ENCODE measurements at places on chromosomes 1 and 21.

- no peak for DNase-seq
These were observed 192.0 kb upstream of the JUN start for GRCh38 chr1:58975888-58976287.

GRCh38 chr1:201554190-201554600 is 15.3 kb downstream of the NAV1 start:
- no peak for DNase-seq

- peak; percentile 46 for DNase-seq
These were observed 16.2 kb downstream of the WASF2 start for GRCh38 chr1:27473755-27474154.

DNA sequence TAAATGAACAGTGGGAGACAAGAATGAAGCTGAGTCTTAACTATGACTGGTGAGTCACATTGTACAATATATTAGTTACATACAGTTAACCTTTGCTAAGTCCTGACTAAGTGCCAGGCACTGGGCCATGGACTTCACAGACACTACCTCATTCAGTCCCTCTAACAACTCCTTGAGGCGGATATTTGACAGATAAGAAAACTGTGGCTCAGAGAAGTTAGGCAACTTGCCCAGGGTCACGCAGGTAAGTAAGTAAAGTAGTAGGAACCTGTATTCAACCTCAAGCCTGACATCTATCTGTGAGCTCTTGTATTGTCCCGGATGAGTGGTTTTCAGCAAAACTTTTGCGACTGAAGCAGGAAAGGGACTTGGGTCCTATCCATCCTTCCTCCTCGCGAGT is 62.1 kb downstream of the GNG12 start:
- DNase-seq: no peak

GRCh38 chr1:246797597-246797996 is 73.4 kb downstream of the SCCPDH start:
- DNase-seq: no peak

GRCh38 chr1:7098641-7099040 is 313.4 kb downstream of the CAMTA1 start:
- no peak for DNase-seq

DNA sequence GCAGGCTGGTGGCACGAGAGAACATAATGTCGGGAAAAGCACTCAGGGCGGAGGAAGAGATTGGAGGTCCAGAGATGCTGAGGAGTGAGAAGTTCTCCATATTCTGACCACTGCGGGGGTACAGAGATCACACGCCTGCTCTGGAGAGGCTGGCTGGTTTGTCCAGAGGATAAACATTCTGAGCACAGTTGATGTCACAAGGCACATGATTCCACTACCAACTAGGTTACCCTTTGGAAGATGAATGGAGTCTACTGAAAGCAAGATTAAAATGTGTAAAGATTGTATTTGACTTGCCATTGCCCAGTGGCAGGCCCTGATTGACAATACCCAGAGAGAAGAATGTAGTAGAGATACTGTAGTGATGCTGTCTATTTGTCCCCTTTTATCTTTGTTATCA is at the start of gene SPATA46:
TSS of gene SPATA46 (minus strand) at position 164 of the 400 bp plus-strand sequence. CDS start at position 100, 64 bp downstream.
- no peak for DNase-seq

DNA sequence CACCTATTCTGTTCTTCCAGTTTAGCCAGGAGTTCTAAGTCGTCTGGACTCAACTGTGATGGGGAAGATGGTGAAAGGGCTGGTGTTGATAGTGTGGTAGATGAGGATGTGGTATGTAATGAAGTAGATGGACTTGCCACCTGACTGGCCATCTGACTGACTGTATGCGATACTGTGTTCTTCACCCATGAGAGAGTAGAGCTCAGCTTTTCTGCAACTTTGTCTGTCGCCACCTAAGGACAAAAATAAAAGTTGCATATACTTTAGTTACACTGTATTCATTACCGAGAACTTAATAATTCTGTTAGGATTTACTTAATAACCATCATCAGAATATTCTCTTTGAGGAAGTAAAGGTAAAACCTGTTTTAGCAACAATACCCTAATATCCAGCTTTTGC is 48.5 kb downstream of the EVI5 start:
- no peak for DNase-seq

DNA sequence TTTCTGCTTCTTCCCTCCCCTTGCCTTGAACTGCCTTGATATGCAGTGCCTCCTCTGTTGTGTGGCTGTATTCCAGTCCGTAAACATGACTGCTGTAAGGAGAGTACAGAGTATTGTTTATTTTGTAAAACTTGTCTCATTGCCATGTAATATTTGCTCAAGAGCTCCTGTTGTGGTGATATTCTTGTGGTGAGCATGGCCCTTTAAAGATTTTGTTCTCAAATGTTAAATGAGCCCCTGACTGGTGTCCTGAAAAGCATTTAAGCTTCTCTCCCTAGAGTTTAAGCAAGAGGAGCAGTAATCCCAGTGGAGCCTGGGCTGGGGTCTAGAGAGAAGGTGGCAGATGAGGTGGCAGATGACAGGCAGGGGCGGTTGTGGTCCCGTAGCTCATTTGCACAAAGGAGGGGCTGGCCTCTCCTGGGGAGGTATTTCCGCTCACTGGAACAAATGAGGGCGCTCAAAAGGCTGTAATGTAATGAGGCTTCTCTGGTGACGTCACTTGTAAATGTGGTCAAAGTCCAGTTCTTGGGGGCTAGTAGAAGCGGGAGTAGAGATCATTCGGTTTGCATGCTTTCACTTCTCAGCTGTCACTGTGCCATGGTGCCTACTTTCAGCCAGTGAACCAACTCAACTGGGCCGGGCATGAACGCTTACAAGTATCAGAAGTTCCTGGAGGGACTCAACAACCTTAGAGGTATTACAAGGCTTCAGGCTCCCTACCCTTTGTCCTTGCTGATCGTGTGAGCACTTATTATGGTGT is 46.0 kb upstream of the MACF1 start:
- no peak for DNase-seq

DNA sequence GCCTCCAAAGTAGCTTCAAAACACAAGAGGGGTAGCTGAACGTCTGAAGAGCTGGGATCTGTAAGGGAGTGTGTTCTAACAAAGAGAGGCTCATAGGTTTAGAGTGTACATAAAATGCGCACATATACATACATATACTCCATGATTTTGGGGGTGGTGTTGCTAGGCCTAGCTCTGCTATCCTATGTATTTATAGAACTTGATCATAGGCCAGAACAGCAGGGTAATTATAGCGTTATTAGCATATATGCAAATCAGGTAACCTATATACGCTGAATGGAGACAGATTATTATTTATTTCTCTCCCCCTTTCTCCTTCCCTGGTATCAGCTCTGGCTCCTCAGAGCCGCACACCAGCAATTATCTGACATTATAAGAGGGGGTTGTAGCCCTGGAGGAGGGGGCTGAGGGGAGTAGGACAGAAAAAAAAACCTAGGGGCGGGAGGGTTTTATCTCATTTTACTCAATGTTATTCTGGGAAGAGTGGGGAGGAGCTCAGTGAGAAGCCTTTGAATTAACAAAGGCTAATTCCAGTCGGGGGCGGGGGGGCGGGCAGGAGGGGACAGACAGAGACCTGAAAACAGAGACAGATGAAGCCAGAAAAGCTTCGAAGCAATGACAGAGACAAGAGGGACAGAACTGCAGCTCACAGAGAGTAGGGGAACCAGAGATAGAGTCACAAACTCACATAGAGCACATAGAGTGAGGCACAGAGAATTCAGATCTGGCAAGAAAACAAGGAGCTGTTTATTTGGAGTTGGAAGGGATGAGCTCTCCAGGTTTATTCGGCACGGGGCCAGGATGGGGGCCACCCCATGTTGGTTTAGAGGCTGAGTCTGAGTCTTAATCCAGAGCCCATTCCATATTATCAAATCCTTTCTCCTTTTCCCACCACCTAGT is 63.0 kb downstream of the RHBG start:
- no peak for DNase-seq

DNA sequence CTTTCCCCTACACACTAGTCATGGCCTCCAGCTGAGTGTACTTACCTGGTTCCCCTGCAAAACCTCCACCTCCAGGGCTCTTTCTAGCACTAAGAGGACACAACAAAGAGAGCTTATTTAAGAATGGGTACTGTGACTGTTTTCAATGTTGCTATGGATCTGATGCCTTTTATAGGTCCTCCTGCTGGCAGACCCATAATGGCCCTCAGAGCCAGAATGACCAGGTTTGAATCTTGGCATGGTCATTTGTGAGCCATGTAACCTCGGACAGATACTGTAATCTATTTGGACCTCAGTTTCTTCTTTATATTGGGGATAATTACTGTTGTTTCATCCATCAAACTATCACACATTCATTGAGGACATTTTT is 137.6 kb upstream of the USP24 start:
- no peak for DNase-seq

DNA sequence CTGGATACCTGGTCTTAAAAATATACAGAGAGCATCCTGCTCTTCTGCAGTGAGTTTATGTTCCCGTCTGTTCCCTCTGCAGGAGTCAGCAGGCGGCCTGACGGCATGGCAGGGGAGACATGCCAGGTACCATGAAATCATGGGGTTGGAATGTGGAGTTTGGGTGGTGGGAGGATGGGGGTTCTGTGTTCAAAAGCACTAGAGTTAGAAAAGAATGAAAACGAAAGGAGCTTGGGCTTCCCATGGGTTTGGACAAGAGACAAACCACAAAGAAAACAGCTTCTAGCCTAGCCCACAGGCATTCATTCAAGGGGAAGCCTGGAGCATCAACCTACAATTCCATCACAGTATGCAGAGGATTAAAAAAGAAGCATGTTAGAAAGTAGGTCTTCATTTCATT is 59.9 kb downstream of the WARS2 start:
- DNase-seq: no peak

GRCh38 chr1:186960861-186961260 is 132.1 kb downstream of the PLA2G4A start:
- no peak for DNase-seq

DNA sequence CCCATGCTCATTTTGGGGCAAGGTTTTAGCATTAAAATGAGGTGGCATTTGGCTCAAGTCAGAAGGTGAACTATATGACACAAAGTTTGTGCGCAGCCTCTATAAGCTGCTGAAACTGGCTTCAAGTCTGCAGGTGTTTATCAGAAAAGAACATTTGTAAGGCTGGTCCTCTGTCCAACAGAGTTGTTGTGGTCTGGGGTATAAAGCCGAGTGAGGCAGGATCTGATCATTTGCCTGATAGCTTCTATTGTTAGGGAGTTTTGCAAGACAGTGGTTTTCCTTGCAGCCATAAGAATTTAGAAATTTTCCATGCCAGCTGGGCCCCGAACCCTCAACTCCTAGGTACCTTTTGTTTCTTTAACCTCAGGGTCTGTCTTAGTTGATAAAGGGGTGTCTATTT is 130.8 kb downstream of the PGBD5 start:
- no peak for DNase-seq

GRCh38 chr1:77434967-77435366 is 153.1 kb downstream of the AK5 start:
- DNase-seq: no peak

DNA sequence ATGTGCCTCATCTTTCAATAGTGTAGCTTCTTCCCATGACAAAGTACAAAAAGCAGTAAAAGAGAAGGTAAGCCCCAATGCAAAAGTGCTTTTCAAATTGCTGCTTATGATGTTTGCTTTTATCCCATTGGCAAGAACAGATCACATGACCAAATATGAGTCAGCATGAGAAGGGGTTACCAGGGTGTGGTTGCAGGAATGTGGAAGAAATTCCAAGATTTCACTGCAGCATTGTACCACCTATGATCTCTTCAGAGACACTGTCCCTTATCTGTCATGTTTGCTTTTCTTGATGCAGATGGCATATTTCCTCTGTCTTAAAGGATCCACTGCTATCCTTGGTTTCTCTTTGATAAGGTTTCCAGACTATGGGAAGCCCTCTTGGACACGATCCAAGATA is 1006.9 kb upstream of the PRMT6 start:
- no peak for DNase-seq

GRCh38 chr1:41661428-41662060 is 177.1 kb upstream of the EDN2 start:
- peak; percentile 69 for DNase-seq

GRCh38 chr1:100090471-100090870 is 42.3 kb downstream of the SASS6 start:
- no peak for DNase-seq

DNA sequence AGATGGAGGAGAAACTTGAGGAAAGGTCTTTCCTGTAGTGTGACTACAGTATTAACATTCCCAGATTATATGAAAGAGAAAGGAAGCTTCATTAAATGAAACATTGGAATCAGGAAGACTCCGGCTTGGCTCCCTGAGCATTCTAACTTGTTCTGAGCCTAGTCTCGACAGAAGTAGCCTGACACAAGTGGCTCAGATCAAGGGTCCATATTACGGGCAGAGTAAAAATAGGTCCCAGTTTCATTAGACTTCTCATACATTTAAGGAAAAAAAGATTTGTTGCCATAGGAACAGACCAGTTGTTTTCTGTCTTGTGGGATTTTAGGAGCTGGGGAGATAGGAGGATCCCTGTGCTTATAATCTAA is 12.8 kb downstream of the SMAP2 start:
- no peak for DNase-seq

GRCh38 chr1:221760911-221761310 is 19.0 kb upstream of the DUSP10 start:
- DNase-seq: no peak

GRCh38 chr1:23567629-23567995 is 8.3 kb upstream of the ID3 start:
- DNase-seq: no peak

DNA sequence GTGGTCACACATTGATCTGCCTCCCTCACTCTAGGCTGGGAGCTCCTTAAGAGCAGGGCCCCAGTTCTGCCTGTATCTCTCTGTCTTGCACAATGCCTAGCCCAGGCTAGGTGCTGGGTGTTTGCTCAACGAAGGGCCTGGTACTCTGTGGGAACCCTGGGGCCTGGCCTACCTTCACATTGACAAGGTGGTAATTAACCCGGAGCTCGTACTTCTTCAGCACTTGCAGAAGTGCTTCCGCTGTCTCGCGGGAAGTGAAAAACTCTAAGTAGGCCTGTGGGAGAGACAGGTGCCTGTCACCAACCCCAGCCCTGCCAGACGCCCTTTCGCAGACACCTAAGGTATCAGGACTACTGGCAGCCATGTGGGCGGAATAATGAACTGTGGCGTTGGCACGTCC is 13.7 kb downstream of the MTHFR start:
- DNase-seq: no peak

- no peak for DNase-seq
These were observed 27.1 kb downstream of the MTF2 start for GRCh38 chr1:93106226-93106625.

DNA sequence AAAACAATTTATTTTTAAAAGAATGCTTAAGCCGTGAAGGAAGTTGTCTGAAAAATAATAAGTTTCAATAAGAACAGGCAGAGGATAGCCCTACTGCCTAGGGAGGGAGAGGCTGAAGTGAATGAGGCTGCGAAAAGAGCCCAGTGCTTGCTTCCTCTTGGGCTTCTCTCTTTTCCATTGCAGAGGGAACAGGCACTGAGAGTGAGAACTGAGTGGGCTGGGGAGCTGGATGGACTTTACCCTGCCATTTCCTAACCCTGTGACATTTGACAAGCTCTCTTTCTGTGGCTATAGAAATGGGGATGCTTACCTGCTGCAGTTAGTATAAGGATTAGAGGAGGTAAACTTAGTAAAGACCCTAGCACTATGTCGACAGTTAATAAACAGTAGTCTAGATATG is 30.0 kb downstream of the TENT5C start:
- peak; percentile 10 for DNase-seq

- DNase-seq: no peak
These were observed 38.1 kb downstream of the TOMM20 start for GRCh38 chr1:235090406-235091069.

All from activated CD8-positive, alpha-beta memory T cell treated with anti-CD3 and anti-CD28 coated beads, Interleukin-2, amount 50 U/mL, for 48 hours (primary cell).